ENCODE measurements at places on chromosomes 1 and 21. TPM values are rescaled to one million over a fixed set of nuclear protein-coding genes. Genes with fewer than 3 reads are reported as not detected.

Gene TFF3
- total RNA-seq: 756 TPM

Gene DENND4B
- 130 TPM for total RNA-seq

DNA sequence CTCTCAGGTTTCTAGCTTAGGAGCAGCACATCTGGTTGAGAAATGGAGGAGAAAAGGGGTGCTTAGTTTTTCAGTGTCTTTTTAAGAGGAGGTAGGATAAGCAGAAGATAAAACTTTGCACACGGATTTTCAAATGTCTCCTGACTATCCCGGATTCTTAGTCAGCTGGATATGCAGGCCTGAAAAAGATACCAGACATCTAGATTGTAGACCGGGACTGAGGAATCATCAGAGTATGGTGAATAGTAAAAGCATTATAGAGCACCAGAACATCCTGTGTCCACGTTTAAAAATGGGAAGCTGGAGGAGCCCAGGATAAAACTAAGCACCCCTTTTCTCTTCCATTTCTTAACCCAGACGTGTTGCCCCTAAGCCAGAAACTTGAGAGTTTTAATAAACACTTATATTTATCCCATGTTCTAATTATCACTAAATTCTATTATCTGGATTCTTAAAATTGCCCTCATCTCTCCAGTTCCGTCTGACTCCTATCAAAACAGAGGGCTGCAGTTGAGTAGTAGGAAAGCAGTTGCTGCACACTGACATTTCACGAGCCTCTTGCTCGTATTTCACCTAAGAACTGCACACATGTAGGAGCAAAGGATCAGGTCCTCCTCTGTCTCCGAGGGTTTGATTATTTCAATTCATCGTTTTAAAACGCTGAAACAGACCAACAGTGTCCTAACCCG lies 609 bp downstream of the PIGK start:
- DNase-seq: no peak

- no peak for DNase-seq
Observed at GRCh38 chr1:199411506-199411905, 616.0 kb upstream of the NR5A2 start.

DNA sequence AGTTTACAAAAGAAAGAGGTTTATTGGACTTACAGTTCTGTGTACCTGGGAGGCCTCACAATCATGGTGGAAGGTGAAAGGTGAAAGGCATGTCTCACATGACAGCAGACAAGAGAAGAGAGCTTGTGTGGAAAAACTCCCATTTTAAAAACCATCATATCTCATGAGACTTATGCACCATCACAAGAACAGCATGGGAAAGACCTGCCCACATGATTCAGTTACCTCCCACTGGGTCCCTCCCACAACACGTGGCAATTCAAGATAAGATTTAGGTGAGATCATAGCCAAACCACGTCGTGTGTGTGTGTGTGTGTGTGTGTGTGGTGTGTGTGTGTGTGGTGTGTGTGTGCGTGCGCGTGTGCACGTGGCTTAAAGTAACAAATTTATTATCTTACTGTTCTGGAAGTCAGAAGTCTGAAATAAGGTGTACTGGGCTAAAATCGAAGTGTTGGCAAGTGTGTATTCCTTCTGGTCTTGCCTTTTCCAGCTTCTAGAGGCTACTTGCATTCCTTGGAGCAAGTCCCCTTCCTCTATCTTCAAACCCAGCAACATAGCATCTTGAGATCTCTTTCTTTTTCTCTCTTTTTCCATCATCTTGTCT lies 48.1 kb upstream of the MPC2 start:
- DNase-seq: no peak
